ENCODE measurements at places on chromosomes 7 and 10. TPM values are rescaled to one million over a fixed set of nuclear protein-coding genes. Genes with fewer than 3 reads are reported as not detected.

GRCh38 chr7:1901431-1902210, 231.5 kb downstream of the ELFN1 start:
- peak overlapping the region; percentile 48 for H3K27ac ChIP-seq
- peaks cover 7% of the 10 kb centered on the region for H3K4me1 ChIP-seq
- H3K27me3 ChIP-seq = no peaks in the 10 kb centered on the region
- H3K4me3 ChIP-seq = no peak overlapping the region

- H3K36me3 ChIP-seq = no peaks in the 10 kb centered on the region
- H3K27me3 ChIP-seq = no peaks in the 10 kb centered on the region
- no peak for DNase-seq
Observed at GRCh38 chr10:30631188-30631587, 1.6 kb upstream of the LYZL2 start.

DNA sequence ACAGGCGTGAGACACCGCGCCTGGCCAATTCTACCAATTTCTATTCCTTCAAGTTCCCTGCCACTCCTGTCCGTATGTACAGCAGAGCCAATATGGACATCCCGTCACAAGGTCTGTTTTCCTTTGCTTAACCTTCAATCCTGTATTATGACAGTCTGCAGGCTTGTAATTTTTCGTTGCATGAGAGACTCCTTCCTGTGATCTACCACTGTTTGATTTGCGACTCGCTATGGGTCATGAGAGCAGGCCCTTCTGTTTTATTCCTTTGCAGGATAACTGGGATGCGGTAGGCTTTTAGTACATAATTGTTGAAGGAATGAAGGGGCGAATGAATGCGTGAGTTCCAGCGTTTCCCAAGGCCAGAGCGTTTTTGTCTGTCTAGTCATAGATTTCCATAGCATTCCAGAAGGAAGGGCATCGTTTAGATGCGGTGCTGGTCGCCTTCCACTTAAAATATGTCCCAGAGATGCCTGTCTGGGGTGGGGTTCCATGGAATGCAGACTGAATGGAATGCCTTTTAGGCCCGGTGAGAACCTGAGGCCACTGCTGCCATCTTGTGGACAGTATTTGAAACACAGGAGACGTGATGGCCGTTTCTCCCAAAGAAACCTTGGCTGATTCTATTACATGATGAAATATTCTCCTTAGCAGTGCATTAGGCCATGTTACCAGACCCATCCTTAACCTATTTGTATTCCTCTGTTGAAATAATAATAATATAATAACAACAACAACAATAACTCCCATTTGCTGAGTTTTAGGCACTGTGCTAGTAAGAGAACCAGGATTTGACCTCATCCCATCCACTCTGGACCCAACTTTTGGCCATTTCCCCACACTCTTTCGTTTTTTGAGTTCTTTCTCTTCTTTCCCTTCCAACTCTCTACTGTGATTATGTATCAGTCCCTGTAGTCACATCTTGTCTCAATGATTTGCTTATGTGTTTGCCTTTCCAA, 193.2 kb downstream of the MYOF start:
- DNase-seq = peak; percentile 89
- H3K36me3 ChIP-seq = no peaks in the 10 kb centered on the region
- no peak overlapping the region for H3K4me3 ChIP-seq

The HHEX gene
- total RNA-seq = 0.32 TPM

GRCh38 chr7:77497079-77497478, 40.0 kb upstream of the PTPN12 start:
- H3K4me3 ChIP-seq = no peak overlapping the region
- no peak for DNase-seq
- peaks cover 6% of the 10 kb centered on the region for H3K4me1 ChIP-seq
- no peaks in the 10 kb centered on the region for H3K27me3 ChIP-seq
- no peaks in the 10 kb centered on the region for H3K36me3 ChIP-seq

DNA sequence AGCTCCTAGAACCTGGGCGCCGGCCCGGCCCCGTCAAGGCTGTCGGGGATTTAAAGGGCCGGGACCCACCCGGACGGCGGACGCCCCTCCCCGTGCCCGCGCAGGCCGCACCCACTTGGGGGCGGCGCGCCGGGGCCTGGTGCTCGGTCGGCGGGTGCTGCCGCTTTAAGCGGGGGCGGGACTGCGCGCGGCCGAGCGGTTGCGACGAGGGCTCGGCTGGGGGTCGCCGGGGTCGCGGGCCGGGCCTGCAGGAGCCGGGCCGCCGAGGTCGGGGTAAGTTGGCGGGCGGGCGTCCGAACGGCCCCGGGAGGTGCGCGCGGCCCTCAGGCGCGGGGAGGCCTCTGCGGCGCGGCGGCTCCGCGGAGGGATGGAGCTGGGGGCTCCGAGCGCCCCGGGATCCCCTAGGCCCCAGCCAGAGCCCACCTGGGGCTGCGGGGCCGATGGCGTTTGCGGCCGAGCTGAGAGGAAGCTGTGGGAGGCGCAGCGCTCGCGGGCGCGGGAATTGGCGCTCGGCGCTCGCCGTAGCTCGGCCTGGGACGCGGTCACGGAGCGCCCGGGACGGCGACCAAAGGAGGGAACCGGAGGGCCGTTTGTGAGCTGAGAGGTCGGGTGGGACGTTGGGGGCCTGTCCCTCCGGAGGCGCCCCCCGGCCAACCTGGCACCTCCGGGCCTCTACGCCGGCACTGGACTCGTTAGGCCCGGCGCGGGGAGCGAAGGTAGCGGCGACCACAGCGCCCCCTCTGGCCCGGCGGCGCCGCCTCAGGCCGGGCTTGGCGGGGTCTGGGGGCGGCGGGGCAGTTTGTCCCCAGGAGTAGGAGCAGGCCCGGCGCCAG, at the start of gene TRRAP:
TRRAP (plus strand) TSS at position 168 of the 833 bp plus-strand sequence. CDS start 2,619 bp downstream, outside the sequence.
- H3K27me3 ChIP-seq = no peaks in the 10 kb centered on the region
- peak within 1 kb of the TSS; percentile 94 for H3K27ac ChIP-seq
- peak within 1 kb of the TSS; percentile 79 for H3K4me3 ChIP-seq
- peak; percentile 90 for DNase-seq
- H3K36me3 ChIP-seq = peaks cover 20% of the 10 kb centered on the region
- peaks cover 3% of the 10 kb centered on the region for H3K4me1 ChIP-seq

- H3K36me3 ChIP-seq = no peaks in the 10 kb centered on the region
- no peak for DNase-seq
- H3K4me1 ChIP-seq = no peaks in the 10 kb centered on the region
- no peak overlapping the region for H3K4me3 ChIP-seq
Observed at GRCh38 chr7:139817249-139817648, 11.8 kb upstream of the TBXAS1 start.

DNA sequence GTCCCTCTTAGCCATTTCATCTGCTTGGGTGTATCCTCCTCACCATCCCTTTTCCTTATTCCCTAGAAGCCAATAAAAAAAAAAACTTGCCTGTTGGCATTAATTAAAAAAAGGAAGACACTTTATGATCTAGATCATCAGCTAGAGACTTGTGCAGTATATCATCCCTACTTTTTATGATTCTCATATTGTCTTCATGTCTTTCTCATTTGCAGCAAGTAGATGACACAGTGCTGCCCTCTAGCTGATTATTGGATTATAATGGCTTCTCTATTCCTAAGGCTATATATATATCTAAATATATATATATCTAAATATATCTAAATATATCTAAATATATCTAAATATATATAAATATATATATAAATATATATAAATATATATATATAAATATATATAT, 272.4 kb upstream of the LRGUK start:
- H3K4me1 ChIP-seq = no peaks in the 10 kb centered on the region
- H3K36me3 ChIP-seq = no peaks in the 10 kb centered on the region
- no peak overlapping the region for H3K27ac ChIP-seq
- H3K4me3 ChIP-seq = no peak overlapping the region
- peak; percentile 74 for DNase-seq

Data from cardiac muscle cell (in vitro differentiated cells and primary cell).